ENCODE measurements at places on chromosomes 4 and X.

DNA sequence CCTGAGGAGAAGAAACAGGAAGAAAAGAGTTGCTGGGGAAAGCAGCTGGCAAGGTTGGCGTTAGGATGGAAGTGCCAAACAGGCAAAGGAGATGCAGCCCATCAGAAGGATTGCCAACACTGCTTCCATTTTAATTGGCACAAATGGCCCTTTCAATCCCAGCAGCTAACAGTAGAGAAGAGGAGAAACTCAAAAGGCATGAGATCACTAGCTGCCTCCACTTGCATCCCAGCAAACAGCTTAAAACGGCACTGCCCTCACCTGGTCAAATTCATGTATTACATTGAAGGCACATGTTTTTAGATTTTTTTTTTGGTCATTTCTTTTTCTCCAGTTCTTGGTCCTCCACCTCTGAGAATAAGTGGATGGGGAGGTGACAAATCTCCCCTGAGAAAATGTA, 14.9 kb upstream of the LOC101059915 start:
- DNase-seq = peak; percentile 39

- no peak for DNase-seq
Observed at GRCh38 chr4:73701116-73701515, 39.3 kb upstream of the CXCL8 start.

DNA sequence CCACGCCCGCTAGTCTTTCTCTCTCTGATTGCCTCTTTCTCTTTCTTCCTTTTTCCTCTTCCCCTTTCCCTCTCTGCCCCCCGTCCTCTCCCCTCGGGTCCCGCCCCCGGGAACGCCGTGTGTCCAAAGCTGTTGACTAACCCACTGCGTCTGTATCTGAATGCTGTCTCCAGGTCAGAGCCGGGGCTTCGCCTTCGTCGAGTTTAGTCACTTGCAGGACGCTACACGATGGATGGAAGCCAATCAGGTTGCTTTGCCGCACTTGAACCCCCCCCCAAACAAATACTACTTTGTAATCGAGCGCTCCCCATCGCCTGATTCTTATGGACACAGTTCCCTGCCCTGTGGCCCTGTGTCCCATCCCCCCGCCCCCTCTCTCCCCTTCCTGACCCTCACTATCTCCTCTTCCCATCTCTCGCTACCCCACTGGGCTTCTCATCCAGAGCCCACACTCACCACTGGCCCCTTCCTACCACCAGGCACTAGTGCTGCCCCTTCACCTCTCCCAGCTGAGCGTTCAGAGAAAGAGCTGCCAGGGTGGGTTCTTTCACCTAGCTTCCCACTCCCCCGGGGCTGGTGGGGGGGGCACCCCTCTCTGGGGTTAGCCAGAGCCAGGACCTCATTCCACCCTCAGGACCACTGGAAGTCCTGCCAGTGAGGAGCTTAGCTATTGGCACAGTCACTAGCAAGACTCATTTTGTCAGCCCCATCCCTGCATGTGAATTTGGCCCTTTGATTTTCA, 18.6 kb upstream of the UBA1 start:
- DNase-seq = no peak

DNA sequence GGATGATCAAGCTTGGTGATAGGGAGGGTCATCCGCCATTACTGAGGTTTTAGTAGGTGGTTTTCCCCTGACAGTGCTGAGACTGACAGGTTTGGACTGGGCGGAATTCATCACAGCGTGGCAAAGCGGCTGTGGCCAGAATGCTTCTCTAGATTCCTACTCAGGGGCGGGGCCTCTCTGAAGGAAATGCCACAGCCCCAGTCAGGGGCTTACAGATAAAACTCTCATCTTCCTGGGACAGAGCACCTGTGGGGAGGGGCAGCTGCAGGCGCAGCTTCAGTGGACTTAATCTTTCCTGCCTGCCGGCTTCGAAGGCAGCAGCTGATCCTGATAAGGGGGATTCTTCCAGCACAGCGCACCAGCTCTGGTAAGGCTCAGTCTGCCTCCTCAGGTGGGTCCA, 316.7 kb downstream of the RPA4 start:
- no peak for DNase-seq

DNA sequence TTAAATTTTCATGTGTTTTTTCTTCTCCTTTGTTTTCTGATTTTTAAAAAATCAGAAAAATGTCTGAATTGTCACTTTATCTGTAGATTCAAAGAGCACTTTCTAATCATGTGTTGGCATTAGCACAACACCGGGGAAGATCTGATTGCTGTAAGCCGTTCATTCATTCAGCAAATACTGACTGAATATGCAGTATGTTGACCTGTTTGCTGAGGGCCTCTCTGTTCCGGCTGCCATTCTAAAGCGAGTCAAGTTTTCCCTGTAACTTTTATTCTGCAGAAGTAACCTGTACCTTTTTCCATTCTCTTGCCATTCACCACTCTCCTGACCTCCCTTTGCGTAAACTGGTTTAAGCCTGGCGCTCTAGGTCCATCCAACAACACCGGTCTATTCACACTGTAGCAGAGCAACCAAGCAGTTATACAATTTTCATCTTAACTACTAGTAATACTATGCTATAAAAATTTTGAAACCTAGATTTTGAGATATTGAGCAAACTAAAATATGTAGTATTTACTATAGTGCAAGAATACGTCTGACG, 6.7 kb downstream of the SORBS2 start:
- DNase-seq = no peak

DNA sequence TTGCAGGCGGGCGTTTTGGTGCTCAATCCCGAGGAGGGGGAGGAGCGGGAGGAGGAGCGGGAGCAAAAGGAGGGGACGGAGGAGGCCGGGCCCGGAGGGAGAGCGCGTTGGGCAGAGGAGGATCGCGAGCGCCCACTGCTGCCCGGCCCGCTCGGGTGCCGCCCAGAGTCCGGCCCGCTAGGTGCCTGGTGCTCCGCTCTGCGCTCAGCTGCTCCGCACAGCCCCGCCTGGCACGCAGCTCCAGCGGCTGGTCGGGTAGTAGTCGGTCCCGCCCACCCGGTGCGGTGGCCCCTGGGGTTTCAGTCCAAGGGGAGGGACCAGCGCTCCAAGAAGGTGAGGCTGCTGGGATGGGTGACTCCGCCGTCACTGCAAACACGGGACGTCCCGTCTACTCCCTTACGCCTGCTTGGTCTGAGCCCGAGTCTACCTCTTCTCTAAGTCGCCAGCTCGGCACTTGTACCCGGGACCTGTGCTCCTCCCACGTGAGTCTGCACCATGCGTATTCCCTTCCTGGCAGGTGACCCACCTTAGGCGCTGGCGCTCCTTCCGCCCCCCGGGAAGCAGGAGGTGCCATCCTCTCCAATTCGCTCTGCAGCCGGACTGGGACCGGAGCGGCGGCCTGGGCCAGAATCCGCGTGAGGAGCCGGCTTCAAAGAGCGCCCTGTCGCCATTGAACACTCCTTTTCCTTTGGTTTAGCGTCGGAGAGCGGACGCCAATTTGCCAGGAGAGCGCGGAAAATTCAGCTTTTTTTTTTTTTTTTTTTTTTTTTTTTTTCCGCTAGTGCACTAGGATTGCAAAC, 405 bp upstream of the HS3ST1 start:
- DNase-seq = peak; percentile 83
